Erythroblast (primary cell): ENCODE measurements at places on chromosomes 12 and 14.

DNA sequence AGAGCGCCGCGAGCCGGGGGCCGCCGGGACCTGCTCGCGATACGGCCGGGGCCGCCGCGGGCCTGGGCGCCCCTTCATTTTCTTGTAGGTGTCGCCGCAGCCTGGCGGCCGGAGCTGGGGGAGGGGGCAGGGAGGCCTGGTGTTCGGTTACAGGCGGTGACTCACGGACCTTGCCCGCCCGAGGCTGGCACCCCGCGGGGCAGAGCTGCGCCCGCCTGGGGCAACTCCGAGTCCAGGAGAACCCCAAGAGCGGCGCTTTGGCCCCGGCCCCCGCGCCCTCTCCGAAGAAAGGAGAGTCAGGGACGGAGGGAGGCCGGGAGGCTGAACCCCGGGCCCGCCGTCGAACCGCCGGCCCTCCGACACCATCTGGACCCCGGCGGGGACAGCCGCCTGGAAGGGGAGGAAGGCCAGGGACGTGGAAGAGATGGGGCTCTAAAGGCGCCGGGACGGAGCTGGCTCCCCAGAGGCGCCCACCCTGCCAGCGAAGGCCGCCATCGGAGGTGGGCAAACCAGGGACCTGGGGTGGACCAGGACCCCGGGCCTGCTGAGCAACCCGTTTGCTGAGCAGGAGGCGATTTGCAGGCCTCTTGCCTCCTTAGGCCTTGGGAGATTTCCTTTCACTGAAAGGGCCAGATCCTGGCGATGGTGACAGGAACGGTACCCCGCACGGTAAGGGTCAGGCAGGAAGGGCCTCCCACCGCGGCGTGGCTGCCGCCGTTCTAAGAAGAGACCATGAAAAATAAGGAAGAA, 843 bp upstream of the NUAK1 start:
- DNase-seq = no peak

GRCh38 chr12:50614167-50614759, 109.5 kb downstream of the DIP2B start:
- no peak for DNase-seq

GRCh38 chr14:92292673-92293072, 30.3 kb upstream of the SLC24A4 start:
- no peak for DNase-seq

DNA sequence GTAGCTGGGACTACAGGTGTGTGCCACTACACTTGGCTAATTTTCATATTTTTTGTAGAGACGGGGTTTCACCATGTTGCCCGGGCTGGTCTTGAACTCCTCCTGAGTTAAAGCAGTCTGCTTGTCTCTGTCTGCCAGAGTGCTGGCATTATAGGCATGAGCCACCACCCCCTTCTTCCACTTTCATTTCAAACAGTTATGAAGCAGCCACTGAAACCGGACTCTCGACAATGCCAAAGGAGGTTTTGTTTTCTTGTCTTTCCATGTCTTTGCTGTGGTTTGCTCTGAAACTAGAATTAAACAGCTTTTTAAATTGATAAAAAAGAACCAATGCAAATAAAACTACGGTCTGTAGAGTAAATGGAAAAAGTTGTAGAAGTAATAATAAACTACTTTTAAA, 30.4 kb downstream of the RAP1B start:
- DNase-seq = no peak

GRCh38 chr12:52004042-52004648, 2.6 kb upstream of the TAMALIN start:
- no peak for DNase-seq

DNA sequence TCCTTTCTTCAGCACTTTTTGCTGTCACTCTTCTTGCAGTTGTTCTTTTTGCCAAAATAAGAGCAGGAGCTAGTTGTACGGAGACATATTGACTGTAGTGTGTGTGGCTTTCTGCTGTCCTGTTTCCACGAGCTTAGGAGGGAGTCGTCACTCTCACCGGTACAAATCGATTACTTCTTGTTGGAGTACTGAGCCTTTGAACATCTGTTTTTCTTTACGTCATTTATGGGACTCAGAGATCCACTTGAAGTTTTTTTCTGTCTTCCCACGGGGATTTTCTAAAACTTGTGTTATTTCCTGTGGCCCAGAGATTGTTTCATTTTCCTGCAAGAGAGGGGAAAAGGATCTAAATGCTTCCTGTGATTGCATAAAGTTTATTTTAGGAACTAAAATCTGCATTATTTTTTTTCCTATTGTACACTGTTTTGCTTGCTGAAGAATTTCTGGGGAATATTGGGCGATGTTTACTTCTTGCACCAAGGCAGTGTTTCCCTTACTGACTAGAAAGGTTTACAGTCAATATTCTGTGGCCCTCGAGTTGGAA, 199.8 kb upstream of the ARHGAP5 start:
- no peak for DNase-seq

DNA sequence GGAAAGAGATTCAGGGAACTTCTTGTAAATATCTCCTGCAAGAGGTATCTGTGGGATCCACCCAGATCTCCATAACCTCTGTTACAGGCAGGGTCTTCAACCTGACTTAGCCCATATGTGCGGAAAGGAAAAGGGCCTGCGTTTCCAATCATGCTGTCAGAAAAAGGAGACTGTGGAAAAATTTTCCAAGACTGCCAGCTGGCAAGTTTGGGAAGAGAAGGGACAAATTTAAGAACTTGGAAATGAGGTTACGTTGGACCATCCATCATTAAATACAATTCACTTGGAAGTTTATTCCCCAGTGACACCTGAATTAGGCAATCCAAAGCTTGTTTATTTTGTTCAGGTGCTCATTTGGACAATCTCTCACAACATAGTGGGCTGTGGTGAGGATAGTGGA, 13.9 kb downstream of the PTHLH start:
- no peak for DNase-seq

DNA sequence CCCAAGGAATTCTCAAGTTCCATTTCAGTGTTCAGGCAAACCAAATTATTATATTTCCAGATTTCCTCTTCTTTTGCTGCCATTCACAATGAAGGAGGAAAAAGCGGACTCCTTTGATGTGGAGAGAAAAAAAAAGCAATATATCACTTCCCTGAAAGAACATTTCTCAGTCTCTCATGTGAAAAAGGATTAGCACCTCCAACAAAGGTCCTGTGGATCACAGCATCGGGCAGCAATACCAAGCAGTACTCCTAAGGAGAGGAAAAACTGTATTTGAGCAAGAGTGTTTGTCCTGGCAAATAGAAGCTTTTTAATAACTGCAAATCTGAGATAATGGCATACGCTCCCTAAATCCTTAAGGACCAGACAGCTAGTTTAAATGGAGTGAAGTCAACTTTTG, 93.9 kb upstream of the RFX4 start:
- DNase-seq = no peak

DNA sequence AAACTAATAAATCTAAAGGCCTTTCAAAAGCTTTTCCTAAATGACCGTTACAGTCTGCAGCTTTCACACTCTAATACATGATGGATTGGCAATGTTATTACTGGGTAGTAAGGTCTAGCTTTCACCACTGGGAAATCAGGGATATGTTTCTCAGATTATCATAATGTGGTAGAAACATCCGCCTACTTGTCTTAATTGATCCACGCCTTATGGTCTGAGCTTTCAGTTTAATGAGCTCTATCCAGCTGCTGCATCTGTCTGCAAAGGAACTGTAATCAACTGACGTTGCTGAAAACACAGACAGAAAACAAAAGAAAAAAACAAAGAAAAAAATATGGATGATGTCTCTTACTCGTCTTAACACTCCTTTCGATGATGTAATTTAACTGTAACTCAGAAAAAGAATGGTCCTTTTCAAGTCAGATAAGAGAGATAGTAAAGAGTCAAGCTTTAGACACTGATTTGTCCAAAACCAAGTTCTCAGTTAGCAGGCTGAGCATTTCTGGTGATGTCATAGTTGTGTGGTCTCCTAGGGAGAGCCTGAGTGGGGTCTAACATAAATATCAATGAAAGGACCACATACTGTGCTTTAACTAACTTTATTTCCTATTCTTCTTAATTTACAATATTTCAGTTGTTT, 85.9 kb downstream of the C2CD5 start:
- DNase-seq = peak; percentile 5

GRCh38 chr12:94143951-94144350, 4.4 kb upstream of the PLXNC1 start:
- DNase-seq = no peak

DNA sequence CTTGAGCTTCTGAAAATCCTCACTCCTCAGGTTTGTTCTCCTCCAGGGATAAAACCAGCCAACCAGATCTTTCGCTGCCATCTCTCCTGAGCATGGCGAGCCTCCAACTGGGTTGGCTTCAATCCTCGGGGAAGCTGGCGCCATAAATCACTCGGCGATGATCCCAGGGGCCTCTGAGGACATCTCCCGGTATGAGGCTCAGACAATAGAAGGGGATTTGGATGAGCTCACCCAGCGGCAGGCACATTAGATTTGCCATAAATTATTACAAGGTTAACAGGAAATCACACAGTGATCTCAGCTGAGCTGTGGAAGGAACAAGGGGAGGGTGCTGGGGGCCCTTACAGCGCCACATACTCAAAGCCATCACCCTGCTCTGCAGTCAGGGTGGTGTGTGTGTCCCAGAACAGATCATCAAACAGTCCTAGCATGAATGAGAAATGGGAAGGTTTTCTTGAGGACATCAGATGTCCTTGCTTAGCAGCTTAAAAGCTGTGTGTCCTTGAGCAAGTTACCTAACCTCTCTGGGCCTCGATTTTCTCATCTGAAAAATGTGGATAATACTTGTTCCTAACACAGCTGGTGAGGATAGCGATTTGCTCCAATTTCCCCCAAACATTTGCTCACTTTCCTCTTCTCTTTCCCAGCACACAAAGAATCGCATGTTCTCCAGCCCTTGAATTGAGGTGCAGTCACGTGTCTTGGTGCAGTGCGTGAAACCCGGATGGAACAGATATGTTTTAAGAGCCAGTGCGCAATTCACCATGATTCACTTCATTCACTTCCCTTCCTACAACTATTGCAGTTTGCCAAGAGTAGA, 142.8 kb downstream of the SCARB1 start:
- DNase-seq = no peak

GRCh38 chr12:99311373-99311772, 336.2 kb upstream of the GARIN6 start:
- DNase-seq = no peak

DNA sequence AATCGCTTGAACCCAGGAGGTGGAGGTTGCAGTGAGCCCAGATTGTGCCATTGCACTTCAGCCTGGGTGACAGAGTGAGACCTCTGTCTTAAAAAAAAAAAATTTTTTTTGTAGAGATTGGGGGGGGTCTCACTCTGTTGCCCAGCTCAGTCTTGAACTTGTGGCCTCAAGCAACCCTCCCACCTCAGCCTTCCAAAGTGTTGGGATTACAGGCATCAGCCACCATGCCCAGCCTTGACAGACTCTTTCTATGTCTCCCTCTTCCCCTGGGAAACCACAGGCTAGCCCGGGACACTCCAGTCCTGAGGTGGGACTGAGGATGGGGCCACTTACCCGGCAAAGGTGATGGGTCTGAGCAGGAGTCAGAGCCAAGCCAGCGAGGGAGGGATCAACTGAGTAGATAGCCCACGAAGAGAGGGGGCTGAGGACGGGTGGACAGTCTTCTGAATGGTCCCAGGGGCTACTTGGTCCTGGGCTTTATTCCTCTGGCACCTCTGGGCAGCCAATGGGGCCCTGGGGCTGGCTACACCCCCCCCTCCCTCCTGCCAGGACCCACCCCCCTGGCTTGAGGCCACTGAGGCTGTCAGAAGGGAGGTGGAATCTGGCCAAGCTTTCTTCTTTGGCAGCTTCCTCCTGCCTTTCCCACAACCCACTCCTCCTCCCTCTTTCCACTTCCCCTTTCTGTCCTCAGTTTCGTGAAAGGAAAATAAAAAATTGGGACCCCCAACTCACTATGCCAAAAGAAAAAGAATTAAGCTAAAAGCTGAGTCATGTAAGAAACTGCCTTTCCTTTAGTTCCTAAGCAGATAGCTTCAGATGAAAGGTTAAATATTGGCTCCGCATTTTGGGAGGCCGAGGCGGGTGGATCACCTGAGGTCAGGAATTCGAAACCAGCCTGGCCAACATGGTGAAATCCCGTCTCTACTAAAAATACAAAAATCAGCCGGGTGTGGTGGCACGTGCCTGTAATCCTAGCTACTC, at the start of gene SDS:
TSS of gene SDS (minus strand) at position 453 of the 981 bp plus-strand sequence. CDS start 4,179 bp downstream, outside the sequence.
- DNase-seq = peak; percentile 29

- DNase-seq = no peak
Measured at GRCh38 chr12:112557951-112558630, 139.3 kb downstream of the PTPN11 start.

GRCh38 chr14:49880267-49881064, 12.4 kb upstream of the ARF6 start:
- DNase-seq = no peak

DNA sequence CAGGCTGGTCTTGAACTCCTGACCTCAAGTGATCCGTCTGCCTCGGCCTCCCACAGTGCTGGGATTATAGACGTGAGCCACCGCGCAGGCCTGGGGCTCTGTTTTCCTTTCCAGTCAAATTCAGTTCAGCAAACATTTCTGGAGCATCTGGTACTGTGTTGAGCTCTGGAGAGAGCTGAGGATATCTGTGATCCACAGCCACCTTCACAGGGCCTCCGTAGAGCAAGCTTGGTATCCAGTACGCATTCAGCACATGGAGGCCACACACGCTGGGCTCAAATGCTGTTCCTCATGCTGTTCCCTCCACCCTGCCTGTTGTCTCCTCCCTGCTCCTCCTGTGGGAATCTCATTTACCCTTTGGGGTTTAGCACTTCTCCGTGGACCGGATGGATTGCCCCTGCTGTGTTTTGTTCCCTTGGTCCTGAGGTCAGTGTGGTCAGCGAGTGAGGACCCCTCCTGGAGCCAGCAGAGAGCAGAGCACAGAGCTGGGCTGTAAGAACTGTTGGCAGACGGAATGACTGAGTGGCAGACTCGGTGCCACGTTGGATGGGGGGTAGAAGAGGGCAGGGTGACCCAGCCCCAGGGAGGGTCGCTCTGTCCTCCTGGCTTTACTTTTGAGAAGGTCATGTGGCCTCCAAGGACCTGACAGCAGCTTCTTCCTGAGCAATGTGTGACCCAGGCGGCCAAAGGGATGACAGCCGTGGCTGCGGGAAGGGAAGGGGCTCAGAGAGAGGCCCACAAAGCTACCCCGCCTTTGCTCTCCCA, 891 bp downstream of the RPS6KL1 start:
- peak; percentile 44 for DNase-seq

DNA sequence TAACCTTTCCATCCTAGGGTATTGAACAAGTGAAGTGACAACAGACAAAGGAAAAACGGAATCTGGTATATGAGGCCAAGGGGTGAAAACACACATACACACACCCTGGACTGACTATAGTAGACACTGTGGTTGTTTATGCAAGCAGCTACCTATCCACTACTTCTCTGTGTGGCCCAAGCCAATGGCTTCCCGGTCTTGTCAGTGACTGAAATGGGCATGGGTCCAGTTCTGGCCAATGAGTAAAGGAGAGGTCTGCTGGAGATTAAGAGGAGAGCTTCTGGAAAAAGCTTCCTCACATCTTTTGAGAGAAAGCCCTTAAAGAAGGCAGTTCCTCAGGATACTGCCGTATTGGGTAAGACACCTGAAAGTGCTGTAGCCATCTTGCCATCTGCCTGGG, 19.3 kb downstream of the MBIP start:
- DNase-seq = no peak
